ENCODE measurements at places on chromosomes 6 and 20.

DNA sequence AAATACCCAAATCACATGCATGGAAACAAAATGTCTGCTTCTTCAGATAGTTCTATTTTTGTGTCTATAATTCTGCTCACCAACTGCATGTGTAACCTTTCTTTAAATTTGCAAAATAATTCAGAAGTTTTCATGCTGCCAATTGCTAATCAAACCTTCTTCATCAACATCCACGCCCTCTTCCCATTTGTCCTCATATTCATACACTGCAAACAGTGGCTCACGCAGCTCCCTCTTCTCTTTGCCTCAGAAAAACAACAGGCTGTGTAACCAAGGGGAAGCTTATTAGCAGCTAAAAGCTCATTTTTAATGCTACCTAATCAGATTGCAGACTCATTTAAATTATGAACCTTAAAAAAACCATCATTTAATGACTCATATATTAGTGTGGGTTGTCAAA, 555.0 kb upstream of the EPHA7 start:
- DNase-seq, result no peak

DNA sequence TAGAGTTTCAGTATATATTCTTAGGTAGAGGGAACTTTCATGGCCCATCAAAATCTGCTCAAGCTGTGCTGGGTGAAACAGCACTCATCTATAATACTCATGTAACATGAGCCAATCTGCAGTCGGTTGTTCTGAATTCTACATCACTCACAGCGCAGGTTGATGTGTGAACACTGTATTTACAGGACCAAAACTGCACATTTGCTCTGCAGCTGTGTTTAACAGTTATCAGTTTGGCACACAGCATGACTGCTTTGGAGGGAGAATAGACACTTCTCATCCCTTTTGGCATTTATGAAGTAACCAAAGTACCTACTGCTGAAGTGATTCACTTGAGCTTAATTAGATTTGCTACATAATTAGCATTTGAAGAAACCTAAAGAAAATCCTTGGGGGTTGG, 225.1 kb downstream of the BCKDHB start:
- DNase-seq, result peak; percentile 48

GRCh38 chr6:138345565-138346285, 32.0 kb upstream of the SMIM28 start:
- no peak for DNase-seq

- no peak for DNase-seq
Measured at GRCh38 chr20:8139899-8140298, 7.8 kb downstream of the PLCB1 start.

DNA sequence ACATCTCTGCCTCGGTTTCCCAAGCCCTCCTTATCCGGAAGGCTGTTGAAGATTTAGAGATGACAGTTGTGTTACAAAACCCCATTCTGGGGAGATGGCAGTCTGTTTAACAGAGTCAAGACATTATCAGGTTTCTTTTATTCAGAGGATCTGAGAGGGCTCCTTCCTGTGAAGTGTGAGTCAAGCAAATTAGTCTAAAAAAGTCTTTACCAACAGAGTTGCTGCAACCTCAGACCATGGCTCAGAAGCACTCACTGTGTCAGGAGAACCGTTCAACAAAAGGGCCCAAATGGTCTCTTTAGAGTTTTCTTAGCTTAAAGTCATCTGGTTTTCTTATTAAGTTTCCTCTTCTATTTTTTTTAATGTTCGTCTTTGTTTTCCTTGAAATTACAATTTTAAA, 717.8 kb downstream of the EPM2A start:
- DNase-seq, result no peak

- DNase-seq, result peak; percentile 30
Measured at GRCh38 chr6:106461084-106461483, 100.6 kb downstream of the CRYBG1 start.

- no peak for DNase-seq
Measured at GRCh38 chr6:155630085-155630484, 174.4 kb upstream of the NOX3 start.

GRCh38 chr6:41801380-41801779, 13.9 kb downstream of the TOMM6 start:
- no peak for DNase-seq

DNA sequence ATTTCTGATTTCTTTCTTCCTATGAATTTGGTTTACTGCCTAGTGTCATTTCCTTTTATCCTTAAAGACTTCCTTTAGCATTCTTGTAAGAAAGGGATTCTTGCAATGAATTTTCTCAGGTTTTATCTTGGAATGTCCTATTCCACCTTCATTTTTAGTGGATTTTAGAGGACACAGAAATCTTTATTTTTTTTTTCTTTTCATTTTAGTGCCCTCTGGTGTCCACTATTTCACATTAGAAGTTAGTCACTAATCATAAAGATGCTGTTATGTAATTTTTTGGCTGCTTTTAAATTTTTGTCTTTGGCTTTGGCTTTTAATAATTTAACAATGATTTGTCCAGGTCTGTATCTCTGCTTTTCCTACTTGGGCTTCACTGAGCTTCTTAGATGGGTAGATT, 28.1 kb downstream of the LMBRD1 start:
- no peak for DNase-seq

DNA sequence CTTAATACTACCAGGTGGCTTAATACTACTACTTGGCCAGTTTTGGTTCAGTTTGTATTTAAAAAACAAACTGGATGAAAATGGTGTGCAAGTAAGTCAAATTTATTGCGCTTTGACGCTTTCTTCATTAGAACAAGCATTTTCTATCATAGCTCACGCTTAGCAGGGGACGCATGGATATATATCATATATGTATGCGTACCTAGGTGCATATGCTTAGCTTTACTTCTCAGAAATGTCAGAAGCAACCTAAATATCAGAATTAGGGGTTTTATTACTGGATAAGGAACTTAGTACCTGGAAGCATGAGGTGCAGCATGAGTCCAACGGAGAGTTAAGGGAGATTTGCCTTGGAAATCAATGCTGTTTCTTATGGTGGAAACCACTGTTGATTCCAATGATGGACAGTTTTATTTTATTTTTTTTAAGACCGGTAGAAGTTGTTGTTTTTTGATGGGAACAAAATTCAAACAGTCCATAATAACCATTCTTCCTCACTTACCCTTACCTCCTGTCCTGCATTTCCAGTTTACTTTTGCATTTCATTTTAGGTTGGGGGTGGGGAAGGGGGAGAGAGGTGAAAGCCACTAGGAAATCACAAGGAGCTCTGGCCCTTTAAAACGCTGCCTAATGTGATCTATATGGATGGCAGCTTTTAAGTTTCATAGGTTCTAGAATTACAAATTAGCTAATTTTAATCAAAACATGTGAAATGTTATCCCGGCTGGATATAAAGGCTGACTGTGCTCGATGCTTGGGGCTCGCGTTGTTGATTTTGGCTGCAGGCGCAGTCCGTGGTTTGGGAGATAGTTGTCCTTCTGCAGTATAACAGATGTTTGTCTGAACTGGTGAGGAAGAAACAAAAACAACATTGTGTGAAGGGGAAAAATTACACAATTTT, 2.1 kb downstream of the SOBP start:
- no peak for DNase-seq

DNA sequence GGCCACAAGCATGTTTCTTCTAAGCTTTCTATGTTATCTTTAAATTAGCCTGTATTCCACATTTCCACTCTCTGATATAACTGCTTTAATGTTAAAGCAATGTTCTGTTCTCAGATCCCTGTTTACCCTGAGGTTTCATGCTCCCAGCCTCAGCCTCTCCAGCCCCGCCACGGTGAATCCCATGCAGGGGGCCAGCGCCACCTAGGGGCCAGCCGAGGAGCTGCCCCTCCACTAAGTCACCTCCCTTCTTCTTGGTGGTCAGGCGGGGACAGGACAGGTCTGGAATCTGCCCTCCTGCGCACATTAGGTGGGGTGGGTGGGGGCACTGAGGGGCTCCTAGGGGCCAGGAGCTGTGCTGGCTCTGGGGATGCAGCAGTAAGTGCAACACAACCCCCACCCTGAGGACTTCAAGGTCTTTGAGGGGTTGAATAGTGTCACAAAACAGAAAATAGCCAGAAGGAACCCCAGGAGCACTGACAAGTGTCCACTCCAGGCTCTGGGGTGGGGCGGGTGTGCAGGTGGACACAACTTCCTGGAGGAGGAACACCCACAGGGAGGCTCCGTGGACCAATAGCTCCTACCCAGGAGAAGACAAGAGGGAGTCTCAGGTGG, 61.6 kb downstream of the RAB44 start:
- no peak for DNase-seq

- no peak for DNase-seq
Measured at GRCh38 chr6:17962436-17963031, 24.9 kb downstream of the KIF13A start.

GRCh38 chr20:57821935-57822334, 112.1 kb upstream of the PMEPA1 start:
- no peak for DNase-seq

DNA sequence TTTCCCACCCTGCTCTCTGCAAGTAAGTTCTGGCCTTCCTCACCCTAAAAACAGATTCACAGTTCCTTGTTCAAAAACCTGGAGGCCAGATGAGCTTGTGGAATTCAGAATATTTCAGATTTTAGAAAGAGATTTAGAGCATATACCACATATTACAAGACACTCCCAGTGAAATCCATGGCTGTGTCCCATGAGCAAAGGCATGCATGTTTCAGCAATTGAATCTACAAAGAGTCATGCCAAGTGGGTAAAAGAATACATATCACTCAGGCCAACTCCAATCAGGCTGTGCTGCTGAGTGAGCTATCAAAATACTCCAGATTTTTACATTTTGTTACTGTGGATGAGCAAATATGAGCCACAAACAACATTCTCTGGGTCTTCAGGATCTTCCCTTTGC, 10.2 kb upstream of the NEDD9 start:
- DNase-seq, result no peak

- no peak for DNase-seq
Measured at GRCh38 chr6:3516092-3516491, 59.2 kb upstream of the SLC22A23 start.

DNA sequence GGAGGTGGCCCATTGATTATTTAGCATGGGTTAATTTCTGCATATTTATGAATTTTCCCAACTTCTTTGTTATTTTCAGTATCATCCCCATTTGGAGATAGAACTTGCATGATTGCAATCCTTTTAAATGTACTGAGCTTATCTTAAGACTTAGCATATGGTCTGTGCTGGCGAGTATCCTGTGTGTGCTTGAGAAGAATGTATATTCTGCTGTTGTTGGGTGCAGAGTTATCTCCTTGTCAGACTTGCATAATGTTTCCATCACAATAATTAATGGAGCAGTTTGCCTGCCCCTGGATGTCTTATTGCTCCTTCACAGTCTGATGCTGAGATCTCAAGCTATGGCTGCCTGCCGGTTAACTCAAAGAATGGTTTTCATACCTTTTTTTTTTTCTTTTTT, 112.6 kb downstream of the CDYL start:
- DNase-seq, result no peak

GRCh38 chr6:119818876-119819275, 469.3 kb upstream of the MAN1A1 start:
- no peak for DNase-seq

DNA sequence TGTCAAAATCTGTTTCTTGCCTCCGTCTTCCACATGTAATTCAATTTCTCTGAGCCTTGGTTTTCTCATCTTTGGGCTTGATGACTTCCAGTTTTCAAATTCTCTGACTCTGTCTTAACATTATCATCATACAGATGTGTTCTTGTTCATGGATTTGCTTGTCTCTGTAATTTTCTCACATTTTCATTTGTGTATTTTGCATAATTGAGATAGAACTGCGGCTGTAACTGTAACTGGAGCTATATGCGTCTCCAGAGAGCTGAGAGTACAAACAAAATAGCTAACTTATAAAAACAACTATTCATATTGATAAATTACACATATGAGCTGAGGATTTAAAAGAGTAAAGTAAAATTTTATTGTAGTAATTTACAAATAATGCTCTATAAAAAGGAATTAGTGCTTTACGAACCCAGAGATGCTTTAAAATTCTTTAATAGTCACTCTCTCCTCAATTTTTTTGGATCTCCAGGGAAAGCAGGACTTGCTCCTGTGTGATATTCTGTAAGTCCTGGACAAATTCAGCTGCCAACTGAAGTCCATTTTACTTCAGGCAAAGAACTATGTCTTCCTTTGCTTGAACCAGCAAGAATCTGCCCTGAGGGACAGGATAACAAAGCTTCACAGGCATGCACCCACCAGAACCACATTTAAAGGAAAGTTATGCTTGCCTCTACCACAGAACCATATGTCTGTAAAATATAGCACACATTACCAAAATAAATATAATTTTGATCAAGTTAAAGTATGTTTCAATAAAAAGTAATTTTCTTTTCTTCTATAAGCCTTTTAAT, 288.3 kb downstream of the KHDC1L start:
- DNase-seq, result no peak

DNA sequence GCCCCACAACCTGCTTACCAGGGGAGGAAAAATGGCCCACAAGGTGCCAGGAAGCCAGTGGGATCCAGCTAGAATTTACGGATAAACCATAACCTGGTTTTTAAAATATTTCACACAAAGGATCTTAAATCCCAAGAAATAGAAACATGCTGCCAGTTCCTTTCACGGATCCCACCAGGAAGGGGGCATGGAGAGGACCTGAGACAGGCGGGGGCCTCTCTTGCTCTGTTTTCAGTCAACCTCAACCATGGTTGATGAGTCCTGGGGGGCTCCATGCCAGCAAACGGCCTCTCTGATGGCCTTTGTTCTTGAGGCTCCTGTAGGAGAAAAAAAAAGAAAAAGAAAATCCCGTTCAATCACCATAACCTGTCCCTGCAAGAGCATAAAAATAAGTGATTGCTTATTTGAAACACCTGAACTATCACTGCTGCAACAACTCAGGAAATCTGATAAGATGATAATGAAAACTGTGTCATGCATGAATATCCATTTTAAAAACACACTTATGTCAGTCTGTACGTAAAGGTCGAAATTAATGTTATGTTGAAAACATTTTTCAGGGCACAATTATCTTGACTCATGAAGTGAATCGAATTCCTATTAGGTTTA, 125.8 kb upstream of the CST7 start:
- no peak for DNase-seq

DNA sequence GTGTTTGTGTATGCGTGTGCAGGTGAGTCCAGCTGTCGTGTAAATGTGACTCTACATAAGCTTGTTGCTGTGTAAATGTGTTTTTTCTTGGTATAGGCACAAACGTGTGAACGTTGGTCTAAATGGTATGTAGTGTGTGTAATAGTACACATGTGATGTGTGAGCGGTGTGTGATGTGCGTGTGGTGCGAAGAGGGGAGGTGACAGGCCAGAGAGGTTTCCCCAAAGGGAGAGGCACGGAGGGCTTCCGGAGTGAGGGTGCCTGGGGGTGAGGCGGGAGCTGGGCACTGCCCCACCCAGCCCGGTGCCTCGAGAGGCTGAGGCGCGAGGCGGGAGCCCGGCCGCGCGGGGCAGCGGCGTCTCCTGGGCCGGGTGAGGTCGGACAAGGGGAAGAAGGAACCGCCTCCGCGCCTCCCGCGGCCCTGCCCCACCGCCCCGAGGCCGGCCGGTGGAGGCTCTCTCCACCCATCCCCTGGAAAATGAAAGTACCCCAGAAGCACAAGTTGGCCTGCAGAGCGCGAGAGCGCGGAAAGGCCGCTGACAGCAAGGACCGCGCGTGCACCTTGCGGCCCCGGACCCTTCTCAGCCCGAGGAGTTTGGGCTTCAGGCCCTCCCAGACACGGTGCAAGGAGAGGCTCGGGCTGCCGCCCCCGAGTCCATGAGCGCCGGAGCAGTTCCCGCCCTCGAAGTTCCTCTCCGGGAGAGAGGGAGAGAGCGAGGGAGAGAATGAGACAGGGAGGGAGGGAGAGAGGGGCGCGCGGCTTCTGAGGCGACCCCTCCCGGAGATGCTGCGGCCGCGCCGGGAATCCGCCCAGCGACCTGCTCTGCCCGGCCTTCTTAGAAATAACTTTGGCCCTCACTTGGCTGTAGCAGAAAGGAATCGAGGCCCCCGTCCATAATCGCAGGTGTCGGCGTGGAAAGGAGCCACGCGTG, 43.2 kb upstream of the OSTM1 start:
- DNase-seq, result no peak

GRCh38 chr20:41064377-41064776, 35.8 kb downstream of the TOP1 start:
- DNase-seq, result no peak

Data from NCI-H1417 treated with DMSO at 0.1 percent for 48 hours (cell line).